ENCODE measurements at places on chromosomes 11 and 22. TPM values are rescaled to one million over a fixed set of nuclear protein-coding genes. Genes with fewer than 3 reads are reported as not detected.
A peak's percentile ranks its signal among the peaks of the same experiment; 100 is the strongest.

HOATZ gene
- total RNA-seq = not detected

NPTXR gene
- total RNA-seq = 6.3 TPM

MUC6 gene
- not detected for total RNA-seq

- no peaks in the 10 kb centered on the region for H3K36me3 ChIP-seq
- no peak overlapping the region for H3K27ac ChIP-seq
- no peaks in the 10 kb centered on the region for H3K27me3 ChIP-seq
- DNase-seq = no peak
- H3K4me3 ChIP-seq = no peak overlapping the region
These were observed 33.4 kb upstream of the API5 start for GRCh38 chr11:43278193-43278956.

DNA sequence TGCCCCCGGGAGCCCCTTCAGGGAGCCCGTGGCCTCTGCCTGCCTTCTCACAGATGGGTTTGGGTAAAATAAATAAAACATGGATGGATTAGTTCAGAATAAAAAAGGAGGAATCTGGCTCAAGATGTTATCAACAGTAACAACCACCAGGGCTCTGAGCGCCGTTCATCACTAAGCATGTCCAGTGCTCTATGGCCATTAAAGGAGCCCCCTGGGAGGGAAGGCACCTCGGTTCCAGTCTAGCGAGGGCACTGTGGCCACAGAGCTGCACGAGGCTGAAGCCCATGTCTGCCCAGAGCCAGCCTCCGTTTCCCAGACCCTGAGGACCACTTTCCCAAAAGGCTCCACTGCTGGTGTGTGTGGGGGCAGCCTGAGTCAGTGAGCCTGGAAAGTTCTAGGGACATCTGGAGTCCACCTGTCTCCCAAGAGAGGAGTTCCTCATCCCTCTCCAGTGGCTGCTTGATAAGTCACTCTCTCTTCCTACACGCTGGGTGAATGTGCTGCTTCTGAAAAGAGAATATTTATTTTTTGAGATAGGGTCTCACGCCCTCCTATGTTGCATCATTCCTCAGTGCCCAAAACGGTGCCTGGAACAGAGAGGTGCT is 614.6 kb downstream of the TBC1D22A start:
- no peak for DNase-seq
- H3K27me3 ChIP-seq = no peaks in the 10 kb centered on the region
- no peaks in the 10 kb centered on the region for H3K4me1 ChIP-seq
- H3K27ac ChIP-seq = no peak overlapping the region
- no peak overlapping the region for H3K4me3 ChIP-seq

DNA sequence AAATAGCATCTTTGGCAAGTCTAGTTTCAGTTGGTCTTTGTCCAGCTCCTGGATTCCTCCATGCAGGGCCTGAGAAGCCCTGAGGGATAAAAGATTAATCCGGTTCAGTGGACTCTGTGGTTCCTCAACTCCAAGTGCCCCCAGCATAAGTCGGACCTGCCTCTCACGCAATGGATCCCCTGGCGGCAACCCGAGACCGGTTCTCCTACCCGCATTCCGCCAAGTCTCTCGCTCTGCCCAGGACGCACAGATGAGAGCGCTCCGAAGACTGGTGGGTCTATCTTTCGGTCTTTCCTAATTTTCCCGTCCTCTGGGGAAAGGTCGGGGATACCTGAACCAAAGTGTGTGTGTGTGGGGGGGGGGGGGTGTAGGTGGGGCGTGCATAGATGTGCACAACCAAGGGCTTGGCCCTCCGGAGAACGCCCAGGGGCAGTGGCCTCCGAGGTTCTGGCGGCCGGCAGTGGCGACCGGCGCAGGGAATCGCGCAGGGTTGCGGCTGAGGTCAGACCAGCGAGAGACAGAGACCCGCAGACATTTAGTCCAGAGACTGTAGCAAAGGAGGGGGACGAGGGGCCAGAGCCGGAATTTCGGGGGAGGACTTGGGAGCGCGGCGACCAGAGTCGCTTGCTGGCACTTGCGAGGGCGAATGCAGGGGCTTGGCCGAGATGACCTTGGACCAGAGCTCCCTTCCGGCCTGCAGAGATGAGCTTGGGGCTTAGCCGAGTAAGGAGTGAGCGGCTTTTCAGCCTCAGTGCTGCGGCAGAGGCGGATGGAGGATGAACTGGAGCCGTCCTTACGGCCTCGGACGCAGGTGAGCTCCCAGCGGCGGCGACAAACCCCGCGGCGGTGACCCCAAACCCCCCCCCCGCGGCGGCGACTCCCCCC is 712 bp upstream of the SLC2A11 start:
- H3K4me1 ChIP-seq = peaks cover 17% of the 10 kb centered on the region
- H3K27ac ChIP-seq = peak overlapping the region; percentile 73
- no peaks in the 10 kb centered on the region for H3K36me3 ChIP-seq
- DNase-seq = no peak

GRCh38 chr11:47028195-47029093 is 91.9 kb downstream of the CSTPP1 start:
- H3K36me3 ChIP-seq = no peaks in the 10 kb centered on the region
- no peak overlapping the region for H3K4me3 ChIP-seq
- no peaks in the 10 kb centered on the region for H3K4me1 ChIP-seq
- no peak for DNase-seq
- no peaks in the 10 kb centered on the region for H3K27me3 ChIP-seq

DNA sequence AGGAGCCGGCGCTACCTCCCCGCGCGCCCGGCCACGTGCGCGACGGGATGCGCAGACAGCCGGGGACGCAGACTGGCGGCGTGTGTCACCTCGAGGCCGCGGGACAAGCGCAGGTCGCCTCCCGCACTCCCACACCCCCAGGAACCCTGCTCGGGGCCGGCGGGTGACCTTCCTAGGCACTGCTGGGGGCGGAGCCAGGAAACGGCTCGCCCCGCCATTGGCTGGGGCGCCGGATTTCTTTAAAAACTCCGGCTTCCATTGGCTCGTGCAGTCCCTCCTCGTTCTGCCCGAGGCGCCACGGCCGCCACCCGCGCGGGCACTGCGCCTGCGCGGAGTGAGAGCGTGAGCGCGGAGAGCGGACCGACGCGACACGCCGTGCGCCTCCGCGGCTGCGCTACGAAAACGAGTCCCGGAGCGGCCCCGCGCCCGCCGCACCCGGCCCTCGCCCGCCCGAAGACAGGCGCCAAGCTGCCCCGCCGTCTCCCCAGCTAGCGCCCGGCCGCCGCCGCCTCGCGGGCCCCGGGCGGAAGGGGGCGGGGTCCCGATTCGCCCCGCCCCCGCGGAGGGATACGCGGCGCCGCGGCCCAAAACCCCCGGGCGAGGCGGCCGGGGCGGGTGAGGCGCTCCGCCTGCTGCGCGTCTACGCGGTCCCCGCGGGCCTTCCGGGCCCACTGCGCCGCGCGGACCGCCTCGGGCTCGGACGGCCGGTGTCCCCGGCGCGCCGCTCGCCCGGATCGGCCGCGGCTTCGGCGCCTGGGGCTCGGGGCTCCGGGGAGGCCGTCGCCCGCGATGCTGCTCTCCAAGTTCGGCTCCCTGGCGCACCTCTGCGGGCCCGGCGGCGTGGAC is at the start of gene PIM3:
PIM3 (plus strand) TSS at position 614 of the 846 bp plus-strand sequence; CDS start at position 790, 176 bp downstream.
- peaks cover 13% of the 10 kb centered on the region for H3K36me3 ChIP-seq
- peak; percentile 84 for DNase-seq
- H3K4me1 ChIP-seq = peaks cover 29% of the 10 kb centered on the region
- H3K4me3 ChIP-seq = peak within 1 kb of the TSS; percentile 71
- H3K27ac ChIP-seq = peak within 1 kb of the TSS; percentile 79
- H3K27me3 ChIP-seq = no peaks in the 10 kb centered on the region

DNA sequence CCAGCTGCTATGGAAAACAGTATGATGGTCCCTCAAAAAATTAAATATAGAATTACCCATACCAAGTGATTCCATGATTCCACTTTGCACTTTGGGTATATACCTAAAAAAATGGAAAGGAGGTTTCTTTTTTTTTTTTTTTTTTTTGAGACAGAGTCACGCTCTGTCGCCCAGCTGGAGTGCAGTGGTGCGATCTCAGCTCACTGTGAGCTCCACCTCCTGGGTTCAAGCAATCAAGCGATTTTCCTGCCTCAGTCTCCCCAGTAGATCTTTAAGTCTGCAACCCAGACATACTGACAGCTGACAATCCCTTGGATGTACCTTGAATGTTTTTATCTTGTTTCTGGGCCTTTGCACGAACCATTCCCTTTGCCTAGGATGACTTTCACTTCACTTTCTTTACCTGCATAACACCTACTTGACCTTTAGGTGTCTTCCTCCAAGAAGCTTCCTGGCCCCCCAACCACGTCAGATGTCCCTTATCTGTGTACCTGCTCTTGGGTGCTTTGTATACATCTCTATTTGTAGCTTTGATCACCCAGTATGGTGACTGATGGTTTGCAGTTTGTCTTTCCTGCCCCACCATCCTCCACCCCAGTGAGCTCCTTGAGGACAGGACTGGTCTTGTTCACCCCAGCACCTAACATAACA is 11.6 kb downstream of the UCP3 start:
- no peak overlapping the region for H3K27ac ChIP-seq
- H3K27me3 ChIP-seq = no peaks in the 10 kb centered on the region
- peaks cover 48% of the 10 kb centered on the region for H3K4me1 ChIP-seq
- H3K4me3 ChIP-seq = no peak overlapping the region
- no peaks in the 10 kb centered on the region for H3K36me3 ChIP-seq

GRCh38 chr11:78200061-78200460 is 11.3 kb downstream of the USP35 start:
- peaks cover 38% of the 10 kb centered on the region for H3K4me1 ChIP-seq
- H3K4me3 ChIP-seq = no peak overlapping the region
- H3K27ac ChIP-seq = no peak overlapping the region
- no peaks in the 10 kb centered on the region for H3K36me3 ChIP-seq
- H3K27me3 ChIP-seq = no peaks in the 10 kb centered on the region

GRCh38 chr22:34429314-34429713 is 509.0 kb upstream of the LARGE1 start:
- H3K27ac ChIP-seq = no peak overlapping the region
- H3K36me3 ChIP-seq = no peaks in the 10 kb centered on the region
- no peaks in the 10 kb centered on the region for H3K27me3 ChIP-seq
- no peak for DNase-seq

GRCh38 chr11:43101113-43101512 is 210.7 kb upstream of the API5 start:
- H3K36me3 ChIP-seq = no peaks in the 10 kb centered on the region
- no peak overlapping the region for H3K27ac ChIP-seq
- no peak for DNase-seq
- H3K27me3 ChIP-seq = no peaks in the 10 kb centered on the region
- no peak overlapping the region for H3K4me3 ChIP-seq
- H3K4me1 ChIP-seq = no peaks in the 10 kb centered on the region

- no peak overlapping the region for H3K27ac ChIP-seq
- no peaks in the 10 kb centered on the region for H3K36me3 ChIP-seq
- no peaks in the 10 kb centered on the region for H3K27me3 ChIP-seq
These were observed 9.7 kb downstream of the IZUMO1R start for GRCh38 chr11:94314064-94314463.

GRCh38 chr11:15195454-15196200 is 80.9 kb downstream of the INSC start:
- no peak for DNase-seq
- no peaks in the 10 kb centered on the region for H3K36me3 ChIP-seq
- H3K4me3 ChIP-seq = no peak overlapping the region
- H3K4me1 ChIP-seq = no peaks in the 10 kb centered on the region

CHRM1 gene
- total RNA-seq = not detected

IFITM10 gene
- total RNA-seq = 0.95 TPM

HEPHL1 gene
- total RNA-seq = not detected

GDPD5 gene
- total RNA-seq = 8.9 TPM

MYOD1 gene
- total RNA-seq = not detected

- no peak for DNase-seq
- no peaks in the 10 kb centered on the region for H3K36me3 ChIP-seq
- H3K4me1 ChIP-seq = peaks cover 76% of the 10 kb centered on the region
- no peaks in the 10 kb centered on the region for H3K27me3 ChIP-seq
- H3K27ac ChIP-seq = no peak overlapping the region
- no peak overlapping the region for H3K4me3 ChIP-seq
These were observed 37.9 kb downstream of the CELF1 start for GRCh38 chr11:47514825-47515647.

GRCh38 chr22:29879753-29880152 is 3.2 kb upstream of the MTMR3 start:
- H3K27ac ChIP-seq = no peak overlapping the region
- peaks cover 10% of the 10 kb centered on the region for H3K4me1 ChIP-seq
- no peak overlapping the region for H3K4me3 ChIP-seq
- no peak for DNase-seq
- no peaks in the 10 kb centered on the region for H3K27me3 ChIP-seq

UBASH3B gene
- 36.4 TPM for total RNA-seq

TBX10 gene
- not detected for total RNA-seq

DNA sequence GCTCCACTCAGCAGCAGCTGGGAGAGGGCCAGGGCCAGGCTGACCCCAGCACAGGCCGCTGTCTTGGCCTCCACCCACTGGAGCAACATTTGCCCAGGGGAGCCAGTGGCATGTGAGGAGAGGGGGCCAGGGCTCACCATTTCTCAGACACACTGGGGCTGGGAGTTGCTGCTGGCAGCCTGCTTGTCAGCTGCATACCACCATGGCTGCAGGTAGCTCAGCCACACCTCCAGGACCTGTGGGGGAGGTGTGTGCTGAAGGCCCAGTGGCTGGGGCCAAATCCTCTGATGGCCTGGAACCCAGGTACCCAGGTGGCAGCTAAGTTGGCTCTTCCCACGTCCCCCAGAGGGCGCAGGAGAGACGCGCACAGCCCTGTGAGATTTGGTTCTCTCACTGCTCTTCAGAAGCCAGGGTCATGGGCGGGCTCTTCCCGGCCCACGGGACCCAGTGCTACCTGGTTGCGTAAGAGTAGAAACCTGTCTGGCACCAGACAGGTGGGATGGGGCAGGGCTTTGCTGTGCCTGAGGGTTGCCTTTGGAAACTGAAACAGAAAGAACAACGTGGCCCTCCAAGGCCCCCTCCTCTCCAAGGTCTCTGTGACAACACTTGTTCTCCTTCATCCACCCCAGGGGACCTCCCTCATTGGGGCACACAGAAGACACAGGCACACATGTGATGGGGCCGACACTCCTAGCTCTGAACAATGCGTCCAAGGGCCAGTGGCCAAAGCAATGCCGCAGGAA is 98.8 kb downstream of the MED15 start:
- H3K4me1 ChIP-seq = peaks cover 9% of the 10 kb centered on the region
- no peak overlapping the region for H3K27ac ChIP-seq
- DNase-seq = peak; percentile 61
- H3K4me3 ChIP-seq = no peak overlapping the region
- H3K27me3 ChIP-seq = peaks cover 6% of the 10 kb centered on the region

- H3K36me3 ChIP-seq = no peaks in the 10 kb centered on the region
- no peak overlapping the region for H3K27ac ChIP-seq
- no peak overlapping the region for H3K4me3 ChIP-seq
- H3K4me1 ChIP-seq = no peaks in the 10 kb centered on the region
These were observed 574.0 kb downstream of the LRRC4C start for GRCh38 chr11:40885250-40885954.

- no peaks in the 10 kb centered on the region for H3K4me1 ChIP-seq
- peaks cover 31% of the 10 kb centered on the region for H3K36me3 ChIP-seq
- H3K27ac ChIP-seq = no peak overlapping the region
- no peak for DNase-seq
These were observed 27.8 kb downstream of the CEP295 start for GRCh38 chr11:93689240-93689639.

- no peaks in the 10 kb centered on the region for H3K27me3 ChIP-seq
- H3K4me1 ChIP-seq = no peaks in the 10 kb centered on the region
- no peak for DNase-seq
- H3K4me3 ChIP-seq = no peak overlapping the region
- no peaks in the 10 kb centered on the region for H3K36me3 ChIP-seq
These were observed 85.5 kb downstream of the CDKN1C start for GRCh38 chr11:2799881-2800654.

- H3K4me1 ChIP-seq = no peaks in the 10 kb centered on the region
- H3K27ac ChIP-seq = no peak overlapping the region
- no peak overlapping the region for H3K4me3 ChIP-seq
- H3K27me3 ChIP-seq = no peaks in the 10 kb centered on the region
- no peaks in the 10 kb centered on the region for H3K36me3 ChIP-seq
- no peak for DNase-seq
These were observed 37.6 kb downstream of the CNTF start for GRCh38 chr11:58659910-58660570.

NLRP6 gene
- 3.6 TPM for total RNA-seq
